ENCODE measurements at places on chromosomes 2 and 18.
A peak's percentile ranks its signal among the peaks of the same experiment; 100 is the strongest.

- no peak for DNase-seq
Observed at GRCh38 chr2:239533569-239534316, 132.9 kb upstream of the HDAC4 start.

- no peak for DNase-seq
Observed at GRCh38 chr2:126686841-126687485, 31.0 kb downstream of the GYPC start.

GRCh38 chr2:200077210-200077650, 121.8 kb downstream of the MAIP1 start:
- no peak for DNase-seq

GRCh38 chr2:120976501-120977307, 241.0 kb downstream of the GLI2 start:
- no peak for DNase-seq

- DNase-seq, result no peak
Observed at GRCh38 chr2:236782938-236783337, 213.3 kb downstream of the ACKR3 start.

- DNase-seq, result peak; percentile 2
Observed at GRCh38 chr18:23703057-23703986, 14.1 kb downstream of the LAMA3 start.

DNA sequence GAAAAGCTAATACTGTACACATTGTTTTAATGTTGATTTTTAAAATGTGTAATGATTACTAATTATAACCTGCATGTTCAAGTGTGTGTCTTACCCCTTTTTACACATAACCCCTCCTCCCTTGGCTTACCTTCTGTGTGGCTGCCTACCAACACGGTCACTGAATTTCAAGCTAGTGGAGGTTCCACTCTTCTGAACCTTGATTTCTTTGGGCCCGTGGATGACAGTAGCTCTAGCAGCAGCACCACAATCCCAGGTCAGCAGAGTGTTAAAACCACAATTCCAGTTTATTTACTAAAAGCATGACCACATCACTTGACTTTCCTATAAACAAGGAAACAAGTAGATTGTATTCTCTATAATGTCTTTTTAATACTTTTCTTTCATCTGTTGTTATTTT, 56.9 kb downstream of the AFTPH start:
- no peak for DNase-seq

- no peak for DNase-seq
Observed at GRCh38 chr18:51614033-51614432, 416.6 kb upstream of the MEX3C start.

GRCh38 chr2:14577843-14578242, 54.7 kb upstream of the LRATD1 start:
- no peak for DNase-seq

GRCh38 chr2:9867881-9868280, 24.6 kb downstream of the TAF1B start:
- DNase-seq, result no peak

GRCh38 chr2:9179572-9180201, 26.9 kb upstream of the ASAP2 start:
- DNase-seq, result no peak

Data from hippocampal formation (tissue), 2 donors.